Caco-2 (cell line): ENCODE measurements at places on chromosomes 11 and 22. TPM values are rescaled to one million over a fixed set of nuclear protein-coding genes. Genes with fewer than 3 reads are reported as not detected.

DNA sequence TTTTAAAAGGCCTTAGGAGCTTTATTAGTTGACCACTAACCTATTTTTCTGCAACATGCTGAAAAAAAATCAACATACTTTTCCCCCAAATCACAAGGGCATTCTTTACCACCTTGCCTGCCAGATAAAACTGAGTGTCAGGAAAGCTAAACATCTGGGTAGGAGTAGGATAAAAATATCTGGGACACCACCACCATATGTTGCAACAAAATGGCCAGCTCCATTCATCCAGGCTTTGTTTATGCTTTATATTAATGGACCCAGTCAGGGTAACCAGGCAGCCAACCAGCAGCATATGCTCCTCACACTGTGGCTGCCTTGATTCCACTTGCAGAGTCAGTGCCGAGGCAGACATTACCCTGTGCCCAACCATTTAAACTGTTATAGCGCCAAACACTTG is 1024.5 kb downstream of the LRRC4C start:
- H3K4me3 ChIP-seq = no peak overlapping the region
- H3K36me3 ChIP-seq = no peaks in the 10 kb centered on the region
- H3K27me3 ChIP-seq = no peaks in the 10 kb centered on the region
- no peaks in the 10 kb centered on the region for H3K4me1 ChIP-seq
- no peak overlapping the region for H3K27ac ChIP-seq

GRCh38 chr11:134333946-134334345 is 2.2 kb downstream of the GLB1L2 start:
- H3K27me3 ChIP-seq = no peaks in the 10 kb centered on the region
- no peaks in the 10 kb centered on the region for H3K36me3 ChIP-seq
- DNase-seq = no peak
- no peak overlapping the region for H3K27ac ChIP-seq

Gene SNU13
- 172 and 187 TPM in 2 replicates for total RNA-seq

Gene ANKK1
- 0.11 and 0.16 TPM in 2 replicates for total RNA-seq

DNA sequence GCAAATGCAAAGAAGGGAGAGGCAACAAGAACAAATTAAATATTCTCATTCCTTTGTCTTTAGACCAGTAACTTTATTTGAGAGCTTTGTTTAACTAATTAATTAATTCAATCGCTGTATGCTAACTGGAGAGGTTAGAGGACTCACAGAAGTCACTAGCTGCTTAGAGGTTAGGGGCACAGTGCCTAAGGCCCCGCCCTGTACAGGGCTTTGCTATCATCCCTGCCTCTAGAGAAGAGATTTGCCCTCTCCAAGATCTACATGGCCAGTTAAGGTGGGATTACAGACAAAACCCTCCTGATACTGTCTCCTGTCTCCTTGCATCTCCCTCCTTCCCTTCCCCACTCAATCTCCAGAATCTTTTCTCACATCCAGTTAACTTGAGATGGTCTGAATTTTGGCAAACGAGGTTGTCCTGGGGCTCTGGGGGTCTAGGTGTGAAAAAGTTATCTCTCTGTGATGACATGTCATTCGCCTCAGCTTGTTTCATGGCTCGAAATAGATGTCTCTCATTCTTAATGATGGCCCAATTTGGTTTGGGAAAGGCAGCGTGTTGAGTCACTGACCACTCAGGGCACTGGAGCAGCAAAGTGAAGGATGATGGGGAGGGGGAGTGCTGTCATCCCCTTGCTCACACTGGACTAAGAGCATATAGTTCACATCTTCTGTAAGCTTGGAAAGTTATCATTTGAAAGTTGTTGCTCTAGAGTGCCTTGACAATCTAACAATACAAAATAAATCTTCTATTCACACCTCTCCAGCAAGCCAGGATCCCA is 190.9 kb downstream of the KIRREL3 start:
- no peak for DNase-seq
- H3K4me3 ChIP-seq = no peak overlapping the region
- H3K4me1 ChIP-seq = no peaks in the 10 kb centered on the region
- no peaks in the 10 kb centered on the region; the same call in 1 of the 2 replicates for H3K27me3 ChIP-seq
- no peaks in the 10 kb centered on the region for H3K36me3 ChIP-seq

Gene SMC1B
- 4.6 and 5.3 TPM in 2 replicates for total RNA-seq

Gene PRG2
- total RNA-seq = not detected in 2 replicates

- no peak overlapping the region for H3K4me3 ChIP-seq
- no peak overlapping the region for H3K27ac ChIP-seq
- H3K4me1 ChIP-seq = no peaks in the 10 kb centered on the region
- no peaks in the 10 kb centered on the region for H3K36me3 ChIP-seq
Observed at GRCh38 chr11:111975076-111975806, 38.1 kb downstream of the DIXDC1 start.

GRCh38 chr11:271319-271715 is 6.9 kb upstream of the NLRP6 start:
- DNase-seq = no peak
- no peak overlapping the region for H3K27ac ChIP-seq
- H3K36me3 ChIP-seq = no peaks in the 10 kb centered on the region
- no peaks in the 10 kb centered on the region for H3K27me3 ChIP-seq

GRCh38 chr11:36122671-36123070 is 166.6 kb downstream of the COMMD9 start:
- H3K27ac ChIP-seq = no peak overlapping the region
- H3K4me3 ChIP-seq = no peak overlapping the region
- H3K4me1 ChIP-seq = no peaks in the 10 kb centered on the region
- H3K27me3 ChIP-seq = no peaks in the 10 kb centered on the region

DNA sequence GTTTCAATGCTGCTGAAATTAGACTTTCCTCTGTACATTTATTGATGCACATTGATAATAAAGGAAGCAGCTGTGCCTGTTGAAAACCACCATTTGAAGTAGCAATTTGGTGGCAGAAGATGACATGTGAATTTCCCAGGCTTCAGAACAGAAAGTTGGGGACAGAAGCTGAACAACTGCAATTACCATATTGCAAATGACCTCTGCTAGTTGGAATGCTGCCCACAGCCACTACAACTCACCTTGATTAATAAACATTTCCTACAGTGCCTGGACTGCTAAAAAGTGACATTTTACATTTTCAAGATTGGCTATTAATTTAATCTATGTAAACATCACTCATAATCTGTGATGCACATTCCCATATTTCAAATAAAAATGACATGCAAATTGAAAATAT is 208.6 kb downstream of the LUZP2 start:
- H3K27ac ChIP-seq = no peak overlapping the region
- no peaks in the 10 kb centered on the region for H3K27me3 ChIP-seq
- H3K4me3 ChIP-seq = no peak overlapping the region
- H3K36me3 ChIP-seq = no peaks in the 10 kb centered on the region

Gene OR2AG1
- not detected in 2 replicates for total RNA-seq

DNA sequence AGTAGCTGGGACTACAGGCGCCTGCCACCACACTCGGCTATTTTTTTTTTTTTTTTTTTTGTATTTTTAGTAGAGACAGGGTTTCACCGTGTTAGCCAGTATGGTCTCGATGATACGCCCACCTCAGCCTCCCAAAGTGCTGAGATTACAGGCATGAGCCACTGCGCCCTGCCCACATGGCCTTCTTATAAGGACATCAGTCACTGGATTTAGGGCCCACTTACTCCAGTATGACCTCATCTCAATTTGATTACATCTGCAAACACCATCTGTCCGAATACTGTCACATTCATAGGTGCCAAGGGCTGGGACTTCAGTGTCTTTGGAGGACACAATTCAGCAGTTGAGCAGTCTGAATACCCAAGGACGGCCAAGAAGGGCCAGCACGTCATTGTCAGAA is 8.2 kb upstream of the PRR5 start:
- H3K4me3 ChIP-seq = no peak overlapping the region
- peaks cover 69% of the 10 kb centered on the region for H3K4me1 ChIP-seq
- H3K27me3 ChIP-seq = no peaks in the 10 kb centered on the region
- H3K27ac ChIP-seq = no peak overlapping the region
- DNase-seq = no peak

Gene OR2AT4
- total RNA-seq = not detected in 2 replicates

GRCh38 chr11:43269254-43269918 is 42.4 kb upstream of the API5 start:
- no peak overlapping the region for H3K27ac ChIP-seq
- no peaks in the 10 kb centered on the region for H3K27me3 ChIP-seq
- no peaks in the 10 kb centered on the region for H3K4me1 ChIP-seq
- no peak for DNase-seq
- H3K4me3 ChIP-seq = no peak overlapping the region

DNA sequence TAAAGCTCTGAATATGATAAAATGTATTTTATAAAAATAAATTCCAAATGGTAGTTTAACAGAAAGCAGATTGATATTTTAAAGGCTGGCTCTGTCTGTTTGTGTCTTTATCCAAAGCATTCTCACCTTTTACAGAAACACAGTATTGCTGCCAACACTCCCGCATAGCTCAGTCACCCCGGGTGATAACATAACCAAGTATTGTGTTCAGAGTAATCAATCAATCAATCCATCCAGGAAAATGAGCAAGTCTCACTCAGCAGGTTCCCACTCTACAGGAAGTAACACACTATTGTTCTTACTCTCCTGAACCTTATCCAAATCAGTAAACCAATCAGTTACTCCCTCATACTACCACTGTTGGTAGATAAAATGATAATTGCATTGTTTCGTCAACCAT is 203.4 kb downstream of the LRRC4C start:
- no peaks in the 10 kb centered on the region for H3K27me3 ChIP-seq
- no peak overlapping the region for H3K4me3 ChIP-seq
- no peak overlapping the region for H3K27ac ChIP-seq

GRCh38 chr22:48603621-48604320 is 1223.9 kb downstream of the BRD1 start:
- no peak overlapping the region for H3K27ac ChIP-seq
- no peaks in the 10 kb centered on the region for H3K36me3 ChIP-seq
- H3K4me3 ChIP-seq = no peak overlapping the region
- no peak for DNase-seq
- H3K4me1 ChIP-seq = no peaks in the 10 kb centered on the region

DNA sequence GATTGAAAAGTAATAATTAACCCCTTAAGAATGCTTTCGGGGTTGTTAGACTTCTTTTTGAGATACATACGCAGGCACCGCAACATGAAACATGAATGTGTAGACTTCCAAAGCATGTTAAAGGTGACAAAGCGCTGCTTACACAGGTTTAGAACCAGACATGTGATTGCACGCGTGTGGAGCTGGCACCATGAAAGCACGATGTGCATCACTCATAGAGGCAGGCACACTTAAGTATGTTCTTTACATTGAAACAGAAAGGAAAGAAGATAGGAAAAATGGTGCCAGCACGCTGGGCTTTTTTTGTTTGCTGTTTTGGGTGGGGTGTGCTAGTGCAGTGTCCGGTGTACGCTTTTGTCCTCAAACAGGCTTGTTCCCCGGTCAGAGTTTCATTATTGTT is 83.6 kb upstream of the PPARA start:
- H3K36me3 ChIP-seq = no peaks in the 10 kb centered on the region
- H3K4me3 ChIP-seq = no peak overlapping the region
- no peaks in the 10 kb centered on the region; the same call in none of the 2 replicates for H3K27me3 ChIP-seq

DNA sequence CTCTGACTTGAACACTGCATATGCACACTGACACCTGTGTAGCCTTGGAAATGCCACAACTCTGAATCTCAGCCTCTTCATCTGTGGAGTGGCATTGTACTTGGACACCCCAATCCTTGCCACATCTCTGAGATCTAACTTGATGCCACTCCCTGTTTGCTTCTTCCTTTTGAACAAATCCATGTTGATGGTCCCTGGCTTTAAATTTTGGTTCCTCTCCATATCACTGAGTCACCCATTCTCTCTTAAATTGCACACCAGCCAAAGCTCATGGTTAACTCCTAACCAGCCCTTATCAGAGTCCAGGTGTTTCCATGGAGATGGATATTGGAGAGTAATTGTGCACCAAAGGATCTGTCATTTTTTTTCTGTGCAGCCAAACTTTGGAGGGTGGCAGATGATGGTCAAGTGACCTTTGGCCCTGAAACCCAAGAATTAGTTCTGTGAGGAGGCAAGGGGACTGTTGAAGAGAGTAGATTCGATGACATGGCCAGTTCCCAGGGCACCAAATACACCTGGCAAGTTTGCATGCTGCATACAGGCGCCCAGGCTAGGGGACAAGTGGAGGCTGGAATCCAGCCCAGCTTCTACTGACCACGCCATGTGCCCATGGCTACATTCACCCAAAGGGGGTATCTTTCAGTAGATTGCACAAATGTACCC is 25.1 kb upstream of the PAMR1 start:
- no peaks in the 10 kb centered on the region for H3K27me3 ChIP-seq
- no peak overlapping the region for H3K27ac ChIP-seq
- H3K4me3 ChIP-seq = no peak overlapping the region
- H3K36me3 ChIP-seq = no peaks in the 10 kb centered on the region
- H3K4me1 ChIP-seq = peaks cover 15% of the 10 kb centered on the region

DNA sequence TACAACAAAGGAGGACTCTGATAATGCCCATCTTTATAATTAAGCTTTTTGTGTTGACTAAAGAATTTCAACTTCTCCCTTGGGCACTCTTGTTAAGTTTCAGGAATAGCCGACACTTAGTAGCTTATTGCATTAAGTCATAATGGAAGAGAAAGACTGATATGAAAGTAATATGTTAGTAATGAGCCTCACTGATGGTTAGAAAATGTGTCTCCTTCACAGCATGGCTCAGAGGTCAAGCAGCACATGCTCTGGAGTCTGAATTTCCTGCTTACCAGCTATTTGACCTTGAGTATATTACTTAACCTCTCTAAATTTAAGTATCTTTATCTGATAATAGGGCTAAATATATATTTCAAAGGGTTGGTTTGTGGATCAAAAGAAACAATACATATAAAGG is 39.0 kb downstream of the PDGFD start:
- no peaks in the 10 kb centered on the region for H3K4me1 ChIP-seq
- H3K36me3 ChIP-seq = no peaks in the 10 kb centered on the region
- H3K27ac ChIP-seq = no peak overlapping the region
- no peak for DNase-seq
- no peaks in the 10 kb centered on the region for H3K27me3 ChIP-seq

- DNase-seq = no peak
- H3K27me3 ChIP-seq = no peaks in the 10 kb centered on the region
- H3K36me3 ChIP-seq = no peaks in the 10 kb centered on the region
Observed at GRCh38 chr11:97964332-97965004, 1056.3 kb upstream of the CNTN5 start.

DNA sequence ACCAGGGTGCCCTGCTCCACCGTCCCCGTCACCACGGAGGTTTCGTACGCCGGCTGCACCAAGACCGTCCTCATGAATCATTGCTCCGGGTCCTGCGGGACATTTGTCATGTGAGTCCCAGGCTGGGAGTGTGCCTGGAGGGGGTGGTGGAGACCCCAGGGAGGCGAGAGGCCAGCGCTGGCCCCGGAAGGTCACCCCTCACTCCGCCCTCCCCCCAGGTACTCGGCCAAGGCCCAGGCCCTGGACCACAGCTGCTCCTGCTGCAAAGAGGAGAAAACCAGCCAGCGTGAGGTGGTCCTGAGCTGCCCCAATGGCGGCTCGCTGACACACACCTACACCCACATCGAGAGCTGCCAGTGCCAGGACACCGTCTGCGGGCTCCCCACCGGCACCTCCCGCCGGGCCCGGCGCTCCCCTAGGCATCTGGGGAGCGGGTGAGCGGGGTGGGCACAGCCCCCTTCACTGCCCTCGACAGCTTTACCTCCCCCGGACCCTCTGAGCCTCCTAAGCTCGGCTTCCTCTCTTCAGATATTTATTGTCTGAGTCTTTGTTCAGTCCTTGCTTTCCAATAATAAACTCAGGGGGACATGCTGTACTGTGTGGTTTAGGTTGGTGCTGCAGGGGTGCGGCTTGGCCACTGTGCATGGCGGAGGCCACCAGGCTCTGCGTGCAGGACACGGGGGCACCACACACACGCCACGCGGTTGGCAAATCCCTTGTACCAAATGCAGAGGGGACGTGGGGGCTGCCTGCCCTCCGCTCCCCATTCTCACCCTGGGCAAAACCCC is 35.4 kb downstream of the MUC2 start:
- no peaks in the 10 kb centered on the region; the same call in 1 of the 2 replicates for H3K27me3 ChIP-seq
- H3K4me1 ChIP-seq = no peaks in the 10 kb centered on the region
- no peak overlapping the region for H3K27ac ChIP-seq
- H3K36me3 ChIP-seq = no peaks in the 10 kb centered on the region
- DNase-seq = no peak

Gene SCGB1C1
- not detected in 2 replicates for total RNA-seq

Gene RFPL3
- not detected in 2 replicates for total RNA-seq
